ENCODE measurements at places on chromosomes 5 and 9.

DNA sequence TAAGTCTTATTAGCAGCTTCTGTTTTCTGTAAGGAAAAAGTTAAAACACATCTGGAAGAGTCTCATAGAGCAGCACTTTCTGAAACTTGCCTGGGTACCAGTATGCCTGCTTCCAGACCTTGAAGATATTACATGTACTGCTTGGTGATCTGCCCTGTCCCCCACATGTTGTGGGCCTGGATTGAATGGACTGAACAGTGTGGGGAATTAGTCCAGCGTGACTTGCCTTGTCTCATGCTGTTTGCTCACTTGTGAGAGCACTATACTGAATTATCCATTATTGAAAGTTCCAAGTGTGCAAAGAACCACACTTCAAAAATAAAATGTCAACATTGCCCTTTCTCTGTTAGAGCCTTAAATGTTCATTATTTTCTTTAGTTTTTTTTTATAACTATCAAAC lies 8.9 kb downstream of the CTNNA1 start:
- no peak for DNase-seq

DNA sequence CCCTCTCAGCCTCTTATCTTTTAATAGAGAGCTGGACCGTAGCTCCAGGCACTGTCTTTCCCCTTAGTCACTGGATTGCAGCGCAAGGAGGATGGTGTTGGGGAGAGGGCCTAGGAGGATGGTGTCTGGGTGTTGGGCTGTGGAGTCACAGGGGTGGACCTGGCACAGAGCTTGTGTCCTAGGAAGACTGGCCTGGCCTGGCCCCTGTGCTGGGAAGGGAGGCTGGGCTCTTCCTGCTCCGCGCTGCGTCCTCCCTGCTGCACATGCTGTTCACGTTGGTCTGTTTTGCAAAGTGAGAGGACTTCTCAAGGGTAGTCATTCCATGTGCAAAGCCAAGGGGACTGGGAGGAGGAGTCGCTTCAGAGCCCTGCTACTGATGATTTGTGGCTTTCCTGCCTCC lies 123.9 kb downstream of the EHMT1 start:
- DNase-seq, result no peak

GRCh38 chr5:143562935-143563334 lies 159.4 kb upstream of the NR3C1 start:
- DNase-seq, result no peak

GRCh38 chr5:88081877-88082276 lies 186.8 kb downstream of the TMEM161B start:
- DNase-seq, result no peak

DNA sequence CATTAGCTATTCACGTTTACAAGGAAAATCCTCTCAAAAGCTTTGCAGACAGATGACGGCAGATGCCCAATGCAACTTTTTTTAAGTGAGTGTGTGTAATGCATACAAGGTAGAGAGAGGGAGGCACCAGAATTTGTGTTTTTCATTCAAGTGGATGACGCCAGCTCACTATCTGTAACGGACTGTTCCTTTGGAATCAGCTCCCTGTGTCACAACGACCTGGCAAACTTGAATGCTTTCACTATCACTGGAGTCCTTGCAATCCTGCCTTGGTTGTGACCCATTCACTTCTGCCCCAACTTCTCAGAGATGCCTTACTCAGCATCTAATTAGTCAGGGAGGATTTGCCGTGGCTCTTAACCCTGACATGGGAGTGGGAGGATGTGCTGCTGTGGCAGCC lies 148.5 kb downstream of the BNC2 start:
- no peak for DNase-seq

DNA sequence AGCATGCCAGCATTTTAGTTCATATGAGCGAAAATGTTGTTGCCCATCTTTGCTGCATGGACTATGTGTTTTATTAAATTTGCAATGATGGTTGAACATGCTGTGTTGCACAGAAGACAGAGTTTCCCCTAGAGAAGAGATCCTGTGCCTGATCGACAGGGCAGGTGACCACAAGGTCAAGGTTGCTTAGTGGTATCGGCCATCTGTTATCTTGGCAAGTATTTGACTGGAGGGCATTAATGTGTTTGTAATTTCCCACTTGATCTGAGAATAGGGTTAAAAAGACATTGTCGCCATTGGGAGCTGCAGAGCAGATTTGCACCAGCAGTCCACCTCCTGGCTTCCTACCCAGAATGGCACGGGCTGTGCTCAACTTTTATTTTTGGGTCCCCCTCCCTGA lies 1523.6 kb upstream of the WWC1 start:
- no peak for DNase-seq

GRCh38 chr9:131731644-131732043 lies 8.2 kb downstream of the RAPGEF1 start:
- DNase-seq, result no peak

- DNase-seq, result no peak
Measured at GRCh38 chr5:142630927-142631539, 54.9 kb downstream of the FGF1 start.

DNA sequence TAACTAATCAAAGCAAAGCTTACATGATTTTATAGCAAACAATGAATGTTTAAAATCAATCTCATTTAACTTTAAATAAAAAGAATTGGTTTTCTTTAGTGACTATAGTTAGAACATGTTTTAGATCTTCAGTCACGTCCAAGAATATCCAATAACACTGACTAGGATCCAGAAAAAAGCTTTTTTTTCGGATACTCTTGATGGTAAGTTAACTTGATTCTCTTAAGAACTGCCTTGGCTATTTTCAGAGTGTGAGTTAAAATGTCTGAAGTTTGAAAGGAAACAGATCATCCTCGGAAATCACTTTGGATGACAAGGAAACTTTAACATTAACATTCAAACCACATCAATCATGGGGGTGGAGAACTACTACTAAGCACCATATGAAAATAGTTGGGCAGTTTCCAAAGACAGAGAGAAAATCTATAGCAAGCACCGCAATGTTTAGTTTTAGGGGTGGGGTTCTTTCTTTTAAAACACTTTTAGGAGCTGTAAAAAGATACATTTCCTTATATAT lies 83.7 kb upstream of the SLC27A6 start:
- no peak for DNase-seq

GRCh38 chr5:59036274-59036961 lies 453.5 kb downstream of the RAB3C start:
- no peak for DNase-seq

DNA sequence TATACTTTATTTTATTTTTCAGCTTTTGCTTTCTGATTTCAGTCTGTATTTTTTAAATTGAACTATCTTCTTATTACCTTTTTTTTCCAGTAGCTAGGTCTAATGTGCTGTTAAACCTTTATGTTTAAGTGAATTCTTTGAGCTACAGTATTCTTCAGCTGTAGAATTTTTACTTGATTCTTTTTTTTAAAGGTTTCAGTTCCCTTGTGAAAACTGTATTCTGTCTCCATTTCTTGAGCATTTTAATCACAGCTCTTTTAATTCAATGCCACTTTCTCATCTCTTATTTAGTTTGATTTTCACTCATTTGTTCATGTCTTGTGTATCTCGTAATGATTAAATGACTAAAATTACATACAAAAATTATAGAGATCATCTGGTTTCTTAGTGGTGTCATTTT lies 233.8 kb downstream of the MTRR start:
- no peak for DNase-seq

DNA sequence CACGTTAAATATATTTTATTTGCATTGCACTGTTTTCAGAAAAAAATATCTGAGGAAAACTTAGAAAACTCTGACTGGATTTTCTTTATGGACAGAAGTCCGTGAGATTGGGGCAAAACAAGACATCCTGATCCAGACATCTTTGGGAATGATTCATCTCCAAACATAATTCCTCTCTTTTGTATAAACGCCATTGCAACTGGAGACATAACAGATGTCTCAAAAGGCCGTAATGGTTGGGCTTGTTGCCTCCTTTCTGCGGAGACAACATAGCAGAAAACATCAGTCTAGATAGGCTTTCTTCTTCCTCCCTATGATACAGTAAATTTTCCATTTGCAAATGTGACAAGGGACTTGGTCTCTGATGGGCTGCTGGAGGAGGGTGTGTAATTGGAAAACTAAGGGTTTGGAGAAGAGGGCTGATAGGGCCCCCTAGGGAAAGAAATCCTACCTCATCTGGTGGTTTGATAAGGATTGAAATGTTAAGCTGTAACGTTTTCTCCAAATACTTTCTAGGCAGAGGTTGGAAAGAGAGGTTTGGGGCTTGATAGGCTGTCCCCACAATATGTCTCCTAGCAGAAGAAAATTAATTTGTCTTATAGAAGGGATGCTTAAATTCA lies 631.5 kb upstream of the ST8SIA4 start:
- DNase-seq, result no peak

GRCh38 chr9:70229579-70229978 lies 29.2 kb upstream of the SMC5 start:
- DNase-seq, result no peak

GRCh38 chr5:153489611-153490010 lies 859 bp upstream of the GRIA1 start:
- no peak for DNase-seq

- no peak for DNase-seq
Measured at GRCh38 chr9:136799079-136799853, 3.1 kb downstream of the CCDC183 start.

GRCh38 chr5:56097055-56097454 lies 102.3 kb upstream of the IL6ST start:
- no peak for DNase-seq

DNA sequence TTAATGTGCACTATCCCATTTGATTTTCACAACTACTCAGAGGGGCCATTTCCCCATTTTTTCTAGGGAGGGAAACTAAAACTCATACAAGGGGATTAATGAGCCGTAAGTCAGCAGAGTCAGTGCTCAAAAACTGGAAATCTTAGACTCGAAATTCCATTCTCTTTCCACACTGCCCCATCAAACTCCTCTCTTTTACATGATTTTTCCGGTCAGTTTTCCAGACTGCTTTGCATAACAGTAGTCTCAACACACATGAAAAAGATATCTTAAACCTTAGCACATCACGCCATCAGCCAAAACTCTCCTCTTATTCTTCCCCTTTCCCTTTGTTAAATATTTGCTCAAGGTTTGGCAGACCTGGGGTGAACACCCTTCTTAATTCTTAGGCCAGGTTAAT lies 332.0 kb downstream of the RFX3 start:
- DNase-seq, result no peak

GRCh38 chr9:86075132-86076109 lies 23.9 kb downstream of the GOLM1 start:
- no peak for DNase-seq

- no peak for DNase-seq
Measured at GRCh38 chr5:26231316-26231715, 807.1 kb downstream of the CDH9 start.

Data from stimulated activated CD8-positive, alpha-beta memory T cell treated with anti-CD3 and anti-CD28 coated beads, Interleukin-4, amount 100 ng/mL, for 1 hour (primary cell).